ENCODE measurements at places on chromosomes 1 and 21.

DNA sequence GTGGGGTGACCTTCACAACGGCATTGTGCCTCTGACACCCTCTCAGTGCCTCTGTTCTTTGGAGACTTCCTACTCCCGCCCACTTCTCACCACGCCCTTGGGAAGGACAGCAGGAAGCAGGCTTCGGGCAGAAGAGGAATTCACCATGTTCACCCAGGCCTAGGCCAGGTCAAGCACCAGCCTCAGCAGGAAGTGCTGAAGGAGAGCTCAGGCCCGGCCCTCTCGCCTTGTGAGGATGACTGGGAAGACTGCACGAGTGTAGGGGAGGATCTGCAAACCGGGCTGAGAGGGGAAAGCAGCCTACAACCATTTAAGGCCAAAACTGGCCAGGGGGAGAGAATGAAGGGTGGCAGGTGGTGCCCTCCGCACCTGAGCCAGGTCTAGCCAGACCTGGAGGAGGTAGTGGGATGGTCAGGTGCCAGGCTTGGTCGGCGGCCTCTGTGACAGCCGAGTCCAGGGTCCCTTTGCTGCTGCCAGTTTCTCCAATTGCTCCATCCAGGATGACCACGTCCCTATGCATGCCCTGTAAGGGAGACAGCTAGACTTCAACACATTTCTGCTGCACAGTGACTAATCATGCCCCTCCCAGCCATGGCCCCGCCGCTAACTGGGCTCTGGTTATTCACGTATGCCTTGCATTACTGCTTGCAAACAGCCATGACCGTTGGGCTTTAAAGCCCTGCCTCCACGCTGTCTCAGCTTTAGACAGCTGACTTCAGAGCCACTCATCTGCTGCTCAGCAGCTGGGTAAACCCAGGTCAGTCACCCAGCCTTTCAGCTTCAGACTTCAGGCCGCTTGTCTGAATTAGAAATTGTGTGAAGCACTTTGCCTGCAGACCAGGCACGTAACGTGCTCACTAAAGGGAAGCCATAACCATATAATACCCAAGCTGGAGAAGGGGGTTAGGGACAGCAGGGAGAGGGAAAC, 8.9 kb downstream of the MRTO4 start:
- DNase-seq, result no peak

DNA sequence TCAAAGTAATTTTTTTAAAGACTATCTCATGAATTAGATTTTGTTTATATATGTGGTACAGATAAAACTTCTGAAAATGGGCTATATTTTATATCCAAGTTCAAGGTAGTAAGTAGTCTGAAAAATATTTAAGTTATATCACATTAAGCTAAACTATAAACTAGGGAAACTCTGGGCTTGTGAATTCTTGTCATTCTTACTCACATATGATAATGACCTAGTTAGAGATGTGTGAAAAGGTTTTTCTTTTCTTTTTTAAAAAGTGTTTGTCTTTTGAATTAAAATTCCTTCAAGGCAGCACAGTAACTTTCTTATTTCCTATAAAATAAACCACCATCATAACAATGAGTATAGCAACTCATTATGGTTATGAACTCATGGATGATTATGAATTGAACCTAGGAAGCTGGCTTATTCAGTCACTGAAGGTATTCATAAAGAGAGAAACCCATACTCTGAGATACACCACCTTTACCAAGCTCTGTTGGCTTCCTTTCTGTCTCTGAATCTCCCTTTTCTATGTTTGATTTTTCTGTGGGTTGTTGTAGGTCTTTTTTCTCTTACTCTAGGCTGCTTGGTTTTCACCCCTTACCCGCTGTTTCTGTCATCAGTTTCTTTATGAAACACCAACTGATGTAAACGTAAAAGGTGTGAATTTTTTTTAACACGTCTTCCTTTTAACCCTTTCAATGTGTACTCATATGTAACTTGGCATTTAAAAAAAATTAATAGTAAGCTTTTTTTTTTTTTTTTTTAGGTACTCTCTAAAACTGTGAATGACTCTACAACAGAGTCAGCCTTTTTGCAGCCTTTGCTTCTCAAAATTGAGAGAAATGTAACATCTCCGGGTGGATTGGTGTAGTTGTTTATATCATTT, 25.2 kb downstream of the IL12RB2 start:
- DNase-seq, result no peak

GRCh38 chr1:243731974-243732625, 117.9 kb downstream of the AKT3 start:
- DNase-seq, result no peak

DNA sequence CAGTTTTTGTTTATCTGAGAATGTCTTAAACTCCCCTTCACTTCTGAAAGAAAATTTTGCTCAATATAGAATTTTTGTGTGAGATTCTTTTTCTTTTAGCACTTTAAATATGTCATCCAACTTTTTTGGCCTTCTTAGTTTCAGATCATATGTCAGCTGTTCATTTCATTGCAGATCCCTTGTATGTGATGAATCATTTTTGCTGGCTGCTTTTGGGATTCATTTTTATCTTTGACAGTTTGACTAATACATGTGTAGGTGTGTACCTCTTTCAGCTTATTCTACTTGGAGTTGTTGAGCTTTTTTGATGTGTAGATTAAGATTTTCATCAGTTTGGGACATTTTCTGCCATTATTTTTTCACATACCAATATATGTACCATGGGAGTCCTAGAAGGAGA, 156.8 kb downstream of the FASLG start:
- no peak for DNase-seq

GRCh38 chr1:36341626-36342320, 18.3 kb upstream of the EVA1B start:
- no peak for DNase-seq

DNA sequence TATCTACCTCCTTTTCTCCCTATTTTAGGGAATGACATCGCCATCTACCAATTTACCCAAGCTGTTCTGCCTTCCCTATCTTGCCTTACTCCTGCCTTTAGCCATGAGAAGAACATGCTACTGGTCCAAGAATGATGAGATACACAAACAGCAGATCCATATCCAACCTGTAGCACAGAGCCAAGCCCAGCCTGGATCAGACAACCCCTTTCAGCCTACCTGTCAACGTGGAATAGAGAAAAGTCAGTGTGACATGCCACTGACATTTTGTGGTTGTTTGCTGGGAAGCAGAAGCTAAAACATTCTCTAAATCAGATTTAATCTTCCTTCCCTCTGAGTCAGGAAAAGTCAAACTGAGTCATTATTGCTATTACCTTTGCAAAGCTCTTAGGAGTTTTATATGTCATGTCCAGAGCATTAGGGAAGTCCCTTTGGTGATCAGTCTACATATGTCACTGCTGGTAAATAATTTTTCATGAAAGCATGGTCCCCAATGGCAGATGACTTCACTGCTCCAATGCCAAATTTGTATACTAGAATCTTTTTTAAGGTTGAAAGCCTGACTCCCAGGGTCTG, 143.1 kb downstream of the TPR start:
- DNase-seq, result no peak

- DNase-seq, result no peak
These were observed 63.5 kb upstream of the MROH9 start for GRCh38 chr1:170871868-170872267.

- DNase-seq, result no peak
These were observed 56.4 kb downstream of the KIRREL1 start for GRCh38 chr1:158049853-158050252.

DNA sequence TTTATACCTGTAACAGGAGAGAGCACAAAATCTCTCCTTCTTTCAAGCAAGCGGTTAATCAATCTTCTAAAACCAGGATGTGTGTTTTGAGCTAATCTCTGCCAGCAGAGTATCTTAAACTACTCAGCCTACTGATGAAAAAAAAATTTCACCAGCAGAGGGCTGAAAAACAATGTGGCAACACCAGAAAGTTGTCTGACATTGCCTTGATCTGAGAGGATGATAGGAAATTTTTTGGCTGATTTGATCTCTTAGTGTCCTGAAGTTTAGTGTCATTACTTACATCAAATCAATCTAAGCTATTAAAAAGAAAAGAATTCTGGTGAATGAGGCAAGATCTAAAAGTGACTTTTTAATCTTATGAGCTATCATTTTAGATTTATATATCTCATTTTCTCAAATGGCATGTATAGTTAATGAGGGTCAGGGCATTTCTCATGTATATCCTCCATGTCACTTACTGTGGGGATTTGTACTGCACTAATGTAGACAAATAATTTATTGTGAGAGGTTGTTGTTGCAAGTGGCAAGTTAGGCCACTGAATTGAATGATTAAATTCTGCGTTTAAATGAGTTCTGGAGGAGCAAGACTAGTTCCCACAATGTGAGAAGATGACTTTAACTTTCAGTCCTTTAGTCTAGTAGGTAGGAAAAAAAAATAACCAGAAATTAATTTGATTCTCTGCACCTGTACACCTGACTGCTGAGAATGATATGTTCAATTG, 10.9 kb downstream of the ADAMTS1 start:
- DNase-seq, result no peak

- DNase-seq, result no peak
These were observed 80.7 kb downstream of the JAK1 start for GRCh38 chr1:64885648-64886047.

DNA sequence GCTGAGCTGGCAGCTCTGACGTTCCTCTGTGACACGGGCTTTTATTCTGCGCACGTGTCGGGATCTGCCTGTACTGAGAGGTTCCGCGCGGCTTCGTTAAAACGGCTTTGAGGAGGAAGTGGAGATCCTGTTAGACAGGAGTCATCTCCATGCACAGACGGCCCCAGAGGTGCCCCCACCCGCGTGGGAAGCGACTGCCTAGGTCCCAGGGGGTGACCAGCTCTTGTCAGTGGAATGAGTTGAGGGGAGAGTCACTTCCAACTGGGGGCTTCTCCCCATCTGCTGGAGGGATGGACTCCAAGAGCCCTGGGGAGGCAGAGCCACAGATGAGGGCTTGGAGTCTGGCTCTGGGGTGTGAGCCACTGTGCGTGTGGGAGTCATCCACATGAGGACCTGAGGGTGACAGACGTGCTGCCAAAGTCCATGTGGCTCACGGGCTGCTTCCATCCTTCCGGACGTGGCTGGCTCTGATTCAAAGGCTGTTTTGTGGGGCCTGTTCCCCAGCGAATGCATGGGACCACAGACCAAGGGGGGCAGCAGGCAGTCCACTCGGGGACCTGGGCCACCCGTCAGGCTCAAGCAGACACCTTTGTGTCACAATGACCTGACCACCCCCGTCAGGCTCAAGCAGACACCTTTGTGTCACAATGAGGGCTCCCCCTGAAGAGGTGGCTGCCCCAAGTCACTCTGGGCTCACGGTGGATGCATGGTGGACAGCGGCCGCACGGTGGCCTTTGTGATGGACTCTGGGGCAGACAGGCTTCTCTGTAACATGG, 26.8 kb downstream of the PTTG1IP start:
- DNase-seq, result no peak

DNA sequence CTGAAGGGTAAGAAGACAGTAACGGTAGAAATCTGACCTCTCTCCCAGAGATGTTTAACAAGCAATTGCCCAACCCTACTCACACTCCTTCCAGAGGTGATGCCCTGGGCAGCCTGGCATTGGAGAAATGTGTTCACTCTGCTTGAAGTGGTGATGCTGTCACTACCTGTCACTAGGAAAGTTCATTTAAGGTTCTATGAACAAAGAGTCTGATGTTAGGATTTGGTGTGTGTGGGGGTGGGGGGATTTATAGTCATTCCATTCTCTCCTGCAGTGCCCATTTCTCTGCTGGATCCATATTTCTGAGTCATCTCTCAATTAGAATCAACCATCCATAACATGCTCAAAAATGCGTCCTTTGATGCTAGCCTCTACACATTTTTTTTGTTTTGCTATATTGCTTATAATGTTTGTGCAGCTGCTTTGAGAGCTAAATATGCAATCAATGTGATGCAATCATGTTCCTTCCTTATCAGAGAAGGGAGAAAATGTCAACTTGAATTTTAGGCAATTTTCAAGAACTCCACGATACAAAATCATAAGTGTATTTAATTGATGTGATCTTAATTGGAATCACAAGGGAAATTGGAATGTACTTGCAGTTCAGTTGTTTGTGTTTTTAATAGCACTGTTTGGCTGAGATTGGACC, 173.9 kb downstream of the DUSP10 start:
- no peak for DNase-seq

DNA sequence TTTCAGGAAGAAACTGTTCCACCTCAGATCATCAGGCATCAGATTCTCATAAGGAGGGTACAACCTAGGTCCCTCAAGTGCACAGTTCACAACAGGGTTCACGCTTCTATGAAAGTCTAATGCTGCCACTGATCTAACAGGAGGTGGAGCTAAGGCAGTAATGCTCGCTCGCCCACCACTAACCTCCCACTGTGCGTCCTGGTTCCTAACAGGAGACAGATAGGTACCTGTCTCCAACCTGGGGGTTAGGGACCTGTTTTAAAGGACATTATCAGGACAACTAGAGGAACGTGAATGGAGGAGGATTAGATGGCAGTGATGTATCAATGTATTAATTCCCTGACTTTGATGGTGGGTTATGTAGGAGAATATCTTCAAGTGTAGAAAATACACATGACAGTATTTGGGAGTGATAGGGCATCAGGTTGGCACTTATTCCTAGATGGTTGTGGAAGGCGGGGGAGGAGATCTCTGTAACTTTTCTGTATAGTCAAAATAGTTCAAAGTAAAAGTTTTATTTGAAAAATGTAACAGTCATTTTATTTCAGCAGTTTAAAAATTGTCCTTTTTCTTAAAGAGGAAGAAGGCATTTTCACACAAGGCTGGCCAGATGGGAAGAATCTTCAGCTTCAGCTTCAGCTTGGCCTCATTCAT, 43.9 kb downstream of the DEGS1 start:
- DNase-seq, result no peak

DNA sequence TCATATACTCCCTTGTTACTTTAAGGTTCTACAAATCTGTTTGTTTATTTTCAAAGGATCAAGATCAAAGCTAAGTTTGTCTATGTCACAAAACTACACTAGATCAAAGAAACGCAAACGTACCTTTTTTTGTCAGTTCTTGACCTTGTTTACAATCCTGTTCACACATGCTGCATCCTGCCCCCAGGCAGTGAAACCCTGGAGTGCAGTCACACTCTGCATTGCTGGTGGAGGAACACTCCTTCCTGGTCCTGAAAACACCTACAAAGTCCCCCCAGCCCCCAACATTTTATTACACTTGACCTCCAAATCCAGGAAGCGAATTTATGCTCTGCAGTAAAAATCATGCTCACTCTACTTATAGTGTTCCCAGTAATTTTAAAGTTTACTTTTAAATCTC, 2.6 kb downstream of the TNFRSF9 start:
- DNase-seq, result no peak

DNA sequence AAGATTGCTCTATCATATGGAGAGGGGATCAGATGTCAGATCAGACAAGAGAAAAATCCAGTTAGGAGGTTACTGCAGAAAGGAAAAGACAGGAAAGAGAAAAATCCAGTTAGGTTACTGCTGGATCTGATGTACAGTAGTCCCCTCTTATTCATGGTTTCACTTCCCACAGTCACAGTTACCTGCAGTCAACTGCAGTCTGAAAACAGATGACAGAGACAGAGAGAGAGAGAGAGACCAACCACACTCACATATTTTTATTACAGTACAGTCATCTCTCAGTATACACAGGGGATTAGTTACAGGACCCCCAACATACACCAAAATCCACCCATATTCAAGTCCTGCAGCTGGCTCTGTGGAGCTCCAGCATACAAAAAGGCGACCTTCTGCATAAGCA, 29.3 kb downstream of the NUP133 start:
- DNase-seq, result no peak

Measured in renal cortex interstitium (tissue), 15 donors.